ENCODE measurements at places on chromosomes 7 and 10. TPM values are rescaled to one million over a fixed set of nuclear protein-coding genes. Genes with fewer than 3 reads are reported as not detected.

DNA sequence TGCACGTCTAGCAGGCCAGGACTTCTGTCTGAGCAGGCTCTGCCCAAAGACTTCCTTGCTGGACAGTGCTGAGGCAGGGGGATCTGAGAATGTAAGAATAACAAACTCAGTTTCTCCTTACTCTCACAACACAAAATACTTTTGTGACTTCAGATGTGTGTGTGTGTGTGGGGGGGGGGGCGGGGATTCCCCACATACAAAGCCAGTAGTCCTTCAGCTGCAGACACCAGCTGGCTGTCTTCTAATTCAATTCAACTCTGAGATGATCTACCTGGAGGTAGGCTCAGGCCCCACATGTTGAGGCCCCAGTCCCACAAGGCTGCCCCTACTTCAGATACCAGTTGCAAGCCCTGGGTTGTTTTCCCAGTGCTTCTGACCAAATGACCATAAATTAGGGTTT is 4.7 kb upstream of the CXCL12 start:
- DNase-seq, result no peak

DNA sequence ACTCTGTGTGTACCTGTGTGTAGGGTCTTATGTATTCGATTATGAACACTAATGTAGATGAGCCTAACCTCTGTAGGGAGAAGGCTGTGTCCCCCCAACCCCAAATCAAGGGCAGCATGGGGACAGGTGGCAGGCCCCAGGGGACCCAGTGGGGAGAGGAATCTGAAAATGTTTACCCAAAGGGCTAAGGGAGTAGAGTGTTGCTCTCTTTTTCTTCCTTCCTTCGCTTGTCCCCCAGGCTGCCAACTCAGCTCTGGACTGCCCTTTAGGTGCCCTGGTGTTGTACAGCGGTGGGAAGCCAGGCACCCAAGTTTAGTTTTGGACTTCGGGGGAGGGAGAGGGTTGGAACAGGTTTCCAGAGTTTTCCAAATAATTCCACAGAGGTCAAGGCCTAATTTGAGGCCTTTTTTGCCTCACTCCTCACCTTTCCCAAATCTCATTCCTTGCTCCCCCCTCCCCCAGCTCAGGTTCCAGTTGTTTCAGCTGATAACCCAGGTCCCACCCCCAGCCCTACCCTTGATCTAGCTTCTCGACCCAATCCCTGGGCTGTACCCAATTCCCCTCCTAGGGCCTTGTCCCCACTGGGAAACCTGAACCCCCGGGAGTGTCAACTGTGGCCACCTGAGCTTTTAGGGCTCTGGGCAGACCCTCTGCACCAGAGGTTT is 9.1 kb upstream of the PAX2 start:
- no peak for DNase-seq

DNA sequence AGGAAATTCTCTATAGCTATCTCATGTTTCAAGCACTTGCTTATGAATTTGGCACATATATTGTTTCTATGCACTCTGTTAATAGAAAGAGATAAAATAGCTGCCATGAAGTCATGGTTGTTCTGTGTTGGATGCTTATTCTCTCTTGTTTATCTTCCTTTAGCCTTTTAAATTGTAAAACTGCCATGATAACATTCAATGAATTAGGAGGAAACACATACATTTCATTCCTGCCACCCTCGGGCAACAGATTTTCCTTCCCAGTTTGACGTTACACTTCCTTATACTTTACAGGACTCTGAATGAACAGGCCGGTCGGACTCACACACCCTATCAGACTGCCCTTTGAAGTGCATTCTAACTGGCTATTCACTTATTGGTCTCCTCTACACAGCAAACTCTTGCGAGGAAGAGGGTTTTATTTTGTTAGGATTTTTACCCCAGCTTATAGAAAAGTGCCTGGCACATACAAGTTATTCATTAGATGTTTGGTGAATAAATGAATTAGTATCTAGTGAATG is 65.7 kb upstream of the FERD3L start:
- no peak for DNase-seq

DNA sequence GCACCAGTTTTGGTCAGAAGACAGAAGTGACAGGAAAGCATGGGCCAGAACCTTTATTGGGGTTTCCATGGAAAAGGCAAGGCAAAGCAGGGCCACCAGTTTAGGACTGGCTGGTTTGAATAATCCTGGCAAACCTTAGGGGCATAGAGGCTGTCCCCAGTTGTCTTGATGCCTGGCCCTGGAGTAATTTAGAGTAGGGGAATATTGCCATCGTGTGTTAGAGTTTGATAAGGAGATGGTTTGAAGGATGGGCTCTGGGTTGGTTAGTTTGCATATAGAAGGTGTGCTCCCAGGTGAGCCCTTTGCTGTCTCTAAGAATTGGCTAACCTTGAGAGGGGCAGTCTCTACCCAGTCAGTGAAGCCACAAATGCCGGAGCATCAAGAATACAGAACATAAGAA is 79.6 kb downstream of the ZNF777 start:
- no peak for DNase-seq

DNA sequence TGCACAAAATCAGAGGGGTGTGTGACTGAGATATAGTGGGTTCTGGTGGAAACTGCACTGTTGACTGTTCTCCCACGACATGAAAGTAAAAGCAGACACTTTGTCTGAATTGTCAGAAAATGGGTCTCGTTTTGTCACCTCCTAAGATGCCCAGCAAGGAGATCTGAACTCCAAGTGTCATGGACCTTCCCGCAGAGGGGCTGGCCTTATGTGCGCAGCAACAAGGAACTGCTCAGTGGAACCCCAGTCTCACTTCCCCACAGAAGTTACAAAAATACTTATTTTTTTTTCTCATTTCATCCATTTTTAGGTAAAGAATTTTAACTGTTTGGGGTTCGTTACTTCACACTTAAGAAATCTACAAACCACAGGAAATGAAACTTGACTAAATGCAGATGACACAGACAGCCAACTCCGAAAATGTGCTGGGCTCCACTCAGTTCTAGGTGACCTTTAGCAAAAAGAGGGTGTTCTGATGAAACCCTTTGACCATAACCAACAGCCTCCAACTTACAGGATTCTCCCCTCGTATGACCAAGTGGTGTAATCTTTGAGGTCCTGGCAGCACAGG is 115.0 kb downstream of the FAM107B start:
- no peak for DNase-seq

GRCh38 chr7:46871516-46871915 is 710.4 kb downstream of the TNS3 start:
- DNase-seq, result no peak

DNA sequence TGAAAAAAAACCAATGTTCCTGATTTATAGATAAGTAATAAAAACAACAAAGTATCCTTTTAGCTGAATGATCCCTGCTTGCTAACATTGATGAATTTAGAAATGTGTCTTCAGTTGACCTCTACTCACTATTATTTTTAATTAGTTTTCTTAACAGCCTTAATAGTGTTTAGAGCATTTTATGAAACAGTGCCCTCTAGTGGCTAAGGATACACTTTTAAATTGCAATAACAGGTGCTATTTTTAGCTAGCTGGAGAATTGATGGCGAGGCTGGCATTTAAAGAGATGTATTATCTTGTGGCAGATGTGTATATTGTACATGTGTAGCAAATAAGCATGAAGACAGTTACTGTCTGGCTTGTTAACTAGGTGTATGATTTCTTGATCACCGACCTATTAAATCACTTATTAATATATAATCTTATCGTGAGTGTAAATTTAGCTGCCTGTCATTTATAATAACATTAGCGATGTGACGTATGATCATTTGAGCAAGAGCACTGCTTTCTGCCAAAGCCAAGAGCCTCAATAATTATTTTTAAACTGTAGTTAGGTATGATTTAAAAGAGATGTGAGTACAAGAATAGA is 451.9 kb downstream of the DPP6 start:
- DNase-seq, result no peak

DNA sequence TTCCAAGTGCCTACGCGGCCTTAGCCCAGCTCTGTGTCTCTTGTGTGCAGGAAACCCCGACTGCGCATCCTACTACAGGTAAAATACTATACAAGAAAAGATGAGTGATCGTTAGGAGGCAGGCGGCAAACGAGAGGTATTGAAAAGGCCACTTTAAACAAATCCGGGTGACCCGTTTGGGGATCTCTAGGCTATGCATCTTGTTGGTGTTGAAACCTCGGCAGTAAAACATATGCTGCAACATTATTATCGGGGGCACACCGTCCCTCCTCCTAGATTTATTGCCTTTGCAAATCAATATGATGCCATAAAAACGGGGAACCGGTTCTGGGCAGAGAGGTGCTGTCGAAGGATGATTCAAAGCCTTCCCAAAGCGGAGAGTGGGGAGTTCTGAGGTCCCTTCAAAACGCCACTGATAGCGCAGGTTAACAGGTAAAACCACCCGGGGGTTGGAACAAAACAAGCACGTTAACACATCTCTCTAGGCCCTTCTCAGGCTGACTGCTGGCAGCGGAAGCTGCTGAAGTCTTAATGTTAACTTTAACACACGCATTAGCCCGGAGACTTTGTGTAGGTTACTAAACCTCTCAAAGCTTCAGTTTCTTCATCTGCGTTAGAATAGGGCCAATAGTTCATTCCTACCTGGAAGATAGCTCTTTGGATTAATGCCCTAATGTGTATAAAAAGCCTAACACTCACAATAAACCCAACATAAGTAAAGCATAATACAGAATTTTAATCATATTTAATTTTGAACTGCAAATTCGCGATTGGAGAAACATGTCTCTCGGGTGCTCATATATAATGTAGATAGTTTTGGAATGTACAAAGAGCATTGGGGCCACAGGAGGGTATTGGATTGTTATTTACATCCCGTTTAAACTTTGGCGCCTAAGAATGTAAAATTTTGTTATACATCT is 2.6 kb upstream of the TBX20 start:
- DNase-seq, result no peak

- no peak for DNase-seq
Measured at GRCh38 chr7:44114586-44115310, 8.6 kb downstream of the POLD2 start.

DNA sequence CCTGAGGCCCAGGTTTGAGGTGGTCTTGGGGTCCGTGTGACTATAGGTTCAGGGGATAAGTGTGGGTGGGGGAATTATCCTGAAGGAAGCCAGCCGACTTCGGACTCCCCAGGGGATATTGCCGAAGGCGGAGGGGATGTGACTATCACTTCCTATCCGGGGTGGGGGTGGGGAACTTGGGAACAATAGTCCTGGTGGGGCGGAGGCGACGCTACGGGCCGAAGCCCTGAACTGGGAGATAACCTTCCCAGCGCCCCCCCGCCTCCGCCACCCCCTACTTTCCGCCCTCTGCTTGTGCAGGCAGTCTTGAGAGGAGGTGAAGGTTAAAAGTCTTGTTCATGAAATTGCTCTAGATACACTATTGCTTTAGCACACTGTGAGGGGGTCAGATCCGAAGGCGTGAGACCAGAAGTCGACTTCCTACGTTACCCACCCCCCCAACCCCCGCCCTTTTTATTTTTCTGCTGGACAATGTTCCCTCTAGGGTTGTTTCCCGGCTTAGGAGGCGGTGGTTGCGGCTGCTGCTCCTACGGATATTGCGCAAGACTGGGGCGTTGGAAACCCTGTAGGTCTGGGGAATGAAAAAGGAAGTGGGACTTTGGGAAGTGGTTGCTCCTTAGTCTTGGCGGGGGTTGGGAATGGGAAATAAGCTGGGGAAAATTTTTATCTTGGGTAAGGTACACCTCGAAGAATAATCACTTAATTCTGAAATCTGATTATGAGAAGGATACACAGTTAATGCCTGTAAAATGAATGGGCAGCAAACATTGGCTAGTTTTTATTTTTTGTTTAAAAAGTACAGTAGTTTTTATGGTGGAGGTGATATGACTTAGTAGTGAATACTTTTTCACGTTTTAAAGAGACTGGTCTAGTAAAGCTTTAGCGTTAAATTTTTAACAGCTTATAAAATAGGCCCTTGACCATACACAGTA is 1.5 kb downstream of the PTPN12 start:
- no peak for DNase-seq

GRCh38 chr7:6654113-6654841 is 17.2 kb downstream of the ZNF316 start:
- DNase-seq, result no peak

Gene FAM241B
- total RNA-seq, result 1.8 TPM

Gene TDRD1
- 0.33 TPM for total RNA-seq

All from activated B cell treated with CpG ODN at 0.5 μM for 24 hours (primary cell).